ENCODE measurements at places on chromosomes 7 and 10.

DNA sequence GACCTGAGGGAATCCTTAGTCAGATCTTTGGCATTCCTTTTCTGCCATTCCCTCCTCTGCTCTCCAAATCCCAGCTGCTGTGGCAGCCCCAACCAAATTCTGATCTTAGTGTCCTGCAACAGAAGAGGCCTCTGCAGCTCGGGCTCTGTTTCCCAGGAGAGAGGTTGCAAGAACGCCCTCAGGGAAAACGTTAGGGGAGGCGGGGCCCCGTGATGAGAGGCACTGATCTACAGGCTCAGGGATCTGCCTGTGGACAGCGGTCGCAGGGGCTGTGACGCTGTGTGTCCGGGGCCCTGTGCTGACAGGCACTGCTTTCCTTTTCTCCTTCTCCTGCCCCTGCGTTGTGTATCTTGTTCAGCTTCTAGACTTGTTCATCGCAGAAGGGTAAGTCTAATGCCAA, 57.3 kb upstream of the DPYSL4 start:
- no peak for DNase-seq

- no peak for DNase-seq
Observed at GRCh38 chr10:119104654-119105015, 722 bp downstream of the DENND10 start.

DNA sequence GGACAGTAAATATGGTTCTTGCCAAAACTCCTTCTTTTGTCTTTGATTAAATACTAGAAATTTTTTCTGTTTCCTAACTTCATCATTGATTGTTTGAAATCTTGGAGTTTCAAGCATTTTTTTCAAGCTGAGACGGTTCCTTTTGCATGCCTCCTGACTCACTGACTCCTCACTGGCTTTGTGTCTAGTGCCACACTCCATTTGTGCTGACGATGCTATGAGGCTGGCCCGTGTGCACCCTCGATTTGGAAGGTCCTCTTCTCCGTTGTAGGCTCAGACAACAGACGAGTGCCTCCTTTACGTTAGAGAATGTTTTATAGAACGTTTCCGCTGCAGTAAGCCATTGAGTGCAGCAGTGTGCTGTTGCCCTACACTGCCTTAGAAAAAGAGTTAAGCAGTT, 10.8 kb upstream of the CSGALNACT2 start:
- DNase-seq = no peak

DNA sequence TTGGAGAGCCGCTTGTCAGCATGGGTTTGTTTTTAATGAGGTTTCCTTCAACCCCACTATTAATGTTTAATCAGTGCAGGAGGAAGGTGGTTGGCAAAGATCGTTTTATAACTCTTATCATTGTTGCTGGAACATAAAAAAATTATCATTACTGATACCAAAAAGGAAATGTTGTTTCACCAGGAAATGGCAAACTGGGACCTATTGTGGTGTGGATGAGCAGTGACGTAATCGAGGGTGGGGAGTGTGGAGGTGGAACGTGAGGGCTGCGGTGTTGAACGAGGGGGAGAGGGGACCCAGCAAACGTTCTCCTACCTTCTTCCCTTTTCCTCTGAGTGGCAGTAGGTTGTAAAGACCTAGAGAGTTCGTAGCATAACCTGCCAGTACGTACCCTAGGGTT, 71.9 kb upstream of the TOMM7 start:
- DNase-seq = no peak

GRCh38 chr10:21284301-21284700, 241.2 kb downstream of the SKIDA1 start:
- DNase-seq = no peak

DNA sequence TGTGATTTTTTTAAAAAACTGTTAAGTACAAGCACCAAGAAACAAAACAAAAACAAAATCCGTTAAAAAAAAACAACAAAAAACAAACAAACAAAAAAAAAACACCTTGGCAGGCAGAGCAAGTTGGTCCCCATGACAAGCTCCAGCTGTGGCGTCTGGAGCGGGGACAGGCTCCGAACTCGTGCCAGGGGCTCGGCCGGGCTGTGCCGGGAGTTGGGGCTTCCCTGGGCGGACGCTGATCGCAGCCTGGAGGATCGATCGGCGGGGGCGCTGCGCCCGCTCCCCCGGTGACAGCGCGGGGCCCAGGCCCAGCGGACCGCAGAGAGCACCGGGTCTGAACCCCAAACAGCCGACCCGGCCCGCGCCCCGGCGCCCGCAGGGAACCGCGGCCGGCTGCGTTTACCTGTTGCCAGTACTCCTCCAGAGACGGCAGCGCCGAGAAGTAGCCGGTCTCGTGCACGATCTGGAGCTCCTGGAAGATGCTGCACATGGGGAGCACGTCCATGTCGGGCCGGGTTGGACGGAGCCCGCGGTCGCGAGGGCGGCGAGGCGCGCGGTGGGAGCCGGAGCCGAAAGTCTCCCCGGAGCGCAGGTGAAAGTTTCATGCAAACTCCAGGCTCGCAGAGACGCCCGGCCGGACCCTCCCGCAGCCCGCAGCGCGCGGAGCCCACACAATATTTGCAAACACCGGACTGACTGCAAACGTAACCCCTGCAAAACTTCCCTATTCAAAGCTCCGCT, at the start of gene KLF6:
Gene KLF6, minus strand, starts transcription at position 700 of the 741 bp plus-strand sequence. Its CDS starts 195 bp downstream, at position 505.
- DNase-seq = no peak

Measured in CD4-positive, alpha-beta T cell (primary cell).